ENCODE measurements at places on chromosomes 1 and 21.

DNA sequence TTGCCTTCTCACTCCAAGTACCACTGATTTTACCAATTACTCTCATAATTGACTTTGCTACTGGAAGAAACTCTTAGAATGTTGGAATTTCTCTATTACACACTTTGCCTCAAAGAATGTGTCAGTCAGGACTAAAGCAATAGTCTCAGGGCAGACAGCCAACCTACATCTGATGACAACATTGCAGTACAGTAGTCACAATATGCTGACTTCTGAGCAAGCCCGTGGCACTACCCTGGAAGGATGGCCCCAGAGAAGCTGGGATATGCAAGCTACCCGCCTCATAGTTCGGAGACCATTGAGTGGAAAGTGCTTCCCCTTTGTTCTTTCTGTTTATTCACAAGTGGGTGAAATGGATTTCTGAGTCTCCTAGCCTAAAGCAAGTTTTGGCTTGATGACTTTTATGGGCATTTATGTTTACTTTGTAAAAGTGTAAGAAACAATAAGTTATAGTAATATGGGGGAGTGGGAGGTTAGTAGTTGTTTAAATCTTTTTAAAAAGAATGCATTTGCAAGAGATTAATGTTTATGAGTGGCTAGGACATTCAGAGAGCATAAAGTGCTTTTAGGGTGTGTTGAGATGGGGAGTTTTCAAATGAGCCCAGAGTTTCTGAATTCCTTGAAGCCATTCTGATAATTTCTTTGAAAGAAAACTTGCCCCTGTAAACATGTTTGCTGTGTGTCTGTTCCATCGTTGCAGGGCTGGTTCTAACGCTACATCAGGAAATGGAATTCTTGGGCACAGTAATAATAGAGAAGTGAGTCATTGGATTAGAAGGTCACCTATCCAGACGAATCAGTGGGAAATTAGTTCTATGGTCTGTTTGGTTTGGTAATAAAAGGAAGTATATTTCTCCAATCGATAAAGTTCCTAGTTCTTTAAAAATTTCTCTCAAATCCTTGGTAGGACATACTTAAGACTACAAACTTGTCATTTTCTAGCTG is 63.8 kb downstream of the LMO4 start:
- DNase-seq = no peak

GRCh38 chr1:216587715-216588114 is 135.5 kb downstream of the ESRRG start:
- no peak for DNase-seq

- no peak for DNase-seq
Measured at GRCh38 chr1:177784409-177784808, 185.4 kb downstream of the SEC16B start.

DNA sequence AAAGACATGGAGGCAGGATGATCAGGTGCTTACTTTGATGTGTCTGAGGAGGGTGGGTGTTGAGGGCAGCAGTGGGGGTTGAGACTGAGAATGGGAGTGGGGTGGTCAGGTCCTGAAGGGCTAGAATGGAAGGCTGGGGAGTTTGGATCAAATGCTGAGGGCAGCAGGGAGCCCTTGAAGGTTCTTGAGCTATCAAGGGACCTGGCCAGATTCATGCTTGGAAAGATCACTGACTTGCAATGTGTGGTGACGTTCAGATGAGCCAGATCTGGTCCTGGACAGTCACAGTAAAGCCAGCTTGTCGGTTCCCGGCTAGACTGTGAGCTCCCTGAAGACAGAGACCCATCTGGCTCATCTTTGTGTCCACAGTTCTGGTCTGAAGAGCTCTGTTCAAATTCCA is 3.8 kb downstream of the EPHB2 start:
- DNase-seq = no peak

- DNase-seq = no peak
Measured at GRCh38 chr1:239386453-239387303, at the start of gene CHRM3. TSS of gene CHRM3 (plus strand) at chr1:239386568. CDS start at chr1:239907452, 520,884 bp downstream.

DNA sequence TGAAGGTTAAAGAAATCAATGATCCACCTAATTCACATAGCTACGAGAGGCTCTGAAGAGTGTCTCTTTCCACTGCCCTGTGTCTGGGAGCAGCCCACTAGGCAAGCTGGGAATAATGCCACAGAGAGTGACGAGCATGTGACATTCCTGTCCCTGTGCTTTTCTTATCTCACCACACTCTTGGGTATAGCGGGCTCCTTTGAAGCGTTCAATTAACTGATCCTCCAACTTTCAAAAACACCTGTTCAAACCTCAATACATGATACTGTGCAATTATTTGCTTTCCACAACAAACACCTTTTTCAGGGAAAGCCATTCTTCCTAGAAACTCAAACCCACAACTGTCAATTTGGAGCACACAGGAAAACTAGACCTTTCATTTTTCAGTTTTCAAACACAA is 43.4 kb downstream of the PLPP3 start:
- no peak for DNase-seq
